NCI-H446 (cell line): ENCODE measurements at places on chromosomes 12 and 14.

DNA sequence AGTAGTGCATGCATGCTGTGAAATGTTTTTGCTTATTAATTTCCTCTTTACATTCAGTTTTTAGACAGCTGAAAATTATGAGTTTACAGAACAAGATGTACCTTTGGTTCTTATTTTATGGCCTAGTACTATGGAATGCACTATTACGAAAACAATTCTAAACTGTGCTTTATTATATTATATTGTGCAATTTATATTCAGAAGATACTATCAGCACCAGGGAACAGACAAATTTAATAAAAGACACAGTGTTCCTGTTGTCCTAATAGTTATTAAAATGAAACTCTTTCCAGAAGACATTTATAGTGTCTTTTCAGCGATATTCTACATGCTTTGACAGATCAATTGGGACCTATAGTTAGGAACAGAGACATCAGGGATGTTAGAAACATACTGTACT is 427.3 kb downstream of the BTG1 start:
- no peak for DNase-seq

DNA sequence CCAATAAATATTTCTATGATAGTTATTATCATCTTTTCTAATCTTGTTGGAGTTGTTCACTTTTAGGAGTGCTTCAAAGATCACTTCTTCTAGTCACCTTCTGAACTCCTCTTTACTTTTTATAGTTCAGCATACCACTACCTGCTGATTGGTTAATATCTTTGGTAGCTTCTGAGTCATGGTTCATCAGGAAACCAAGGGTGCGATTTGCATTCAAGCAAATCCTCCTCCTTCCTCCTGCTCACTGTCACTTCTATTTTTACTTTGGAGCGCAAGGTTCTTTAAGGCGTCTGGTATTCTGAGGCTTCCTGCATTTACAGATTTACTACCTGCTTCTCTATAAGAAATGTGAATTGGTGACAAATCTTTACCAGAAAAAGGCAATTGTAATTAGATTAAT is 24.0 kb downstream of the SYT1 start:
- no peak for DNase-seq

- DNase-seq, result peak; percentile 74
Measured at GRCh38 chr12:98058838-98059237, 456.6 kb upstream of the TMPO start.

DNA sequence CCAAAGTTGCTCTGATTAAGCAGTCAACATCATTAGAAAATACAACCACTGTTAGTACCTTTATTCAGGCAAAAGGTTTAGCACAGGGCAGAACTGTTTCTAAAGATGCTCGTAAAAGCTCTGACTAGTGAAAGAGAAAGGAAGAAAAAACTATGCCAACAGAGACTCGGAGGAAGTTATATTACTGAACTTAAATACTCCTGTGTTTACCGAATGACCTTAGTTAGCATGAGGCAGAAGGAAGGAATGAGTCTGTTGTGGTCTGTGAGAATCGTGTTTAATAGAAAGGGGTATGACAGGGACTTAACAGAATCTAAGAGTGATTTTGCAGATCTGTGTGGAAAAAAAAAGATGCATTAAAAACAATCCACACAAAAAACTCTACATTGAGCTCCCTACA is 84.1 kb upstream of the OVCH1 start:
- DNase-seq, result no peak

DNA sequence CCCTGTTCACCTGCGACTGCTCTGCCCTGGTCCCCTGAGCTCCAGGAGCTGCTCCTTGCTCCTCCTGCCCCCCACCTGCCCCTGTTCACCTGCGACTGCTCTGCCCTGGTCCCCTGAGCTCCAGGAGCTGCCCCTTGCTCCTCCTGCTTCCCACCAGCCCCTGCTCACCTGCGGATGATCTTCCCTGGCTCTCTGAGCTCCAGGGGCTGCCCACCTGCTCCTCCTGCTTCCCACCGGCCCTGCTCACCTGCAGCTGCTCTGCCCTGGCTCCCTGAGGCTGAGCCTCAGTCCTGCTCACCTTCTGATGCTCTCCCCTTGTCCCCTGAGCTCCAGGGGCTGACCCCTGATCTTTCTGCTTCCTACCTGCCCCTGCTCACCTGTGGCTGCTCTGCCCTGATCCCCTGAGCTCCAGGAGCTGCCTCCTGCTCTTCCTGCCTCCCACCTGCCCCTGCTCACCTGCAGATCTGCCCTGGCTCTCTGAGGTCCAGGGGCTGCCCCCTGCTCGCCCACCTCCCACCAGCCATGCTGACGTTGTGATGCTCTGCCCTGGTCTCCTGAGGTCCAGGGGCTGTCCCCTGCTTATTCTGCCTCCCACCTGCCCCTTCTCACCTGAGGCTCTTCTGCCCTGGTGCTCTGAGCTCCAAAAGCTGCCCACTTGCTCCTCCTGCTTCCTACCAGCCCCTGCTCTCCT is 219.2 kb downstream of the TMEM121 start:
- DNase-seq, result no peak

DNA sequence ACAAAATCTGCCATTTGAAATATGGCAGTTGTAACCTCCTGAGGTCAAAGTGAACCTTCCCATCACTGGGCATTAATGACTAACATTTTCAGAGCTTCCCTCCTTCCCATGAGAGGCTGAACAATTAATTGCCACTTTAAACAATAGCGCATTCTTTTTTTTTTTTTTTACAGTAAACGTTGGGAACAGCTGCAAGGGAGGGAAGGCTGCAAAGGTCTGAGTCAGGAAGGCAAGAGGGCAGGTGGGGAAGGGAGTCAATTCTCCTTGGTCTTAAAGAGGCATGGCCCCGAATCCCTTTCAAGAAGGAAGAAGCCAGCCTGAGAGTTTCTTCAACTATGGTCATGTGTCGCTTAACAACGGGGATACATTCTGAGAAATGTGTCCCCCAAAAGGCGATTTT is 41.0 kb upstream of the PLEKHG3 start:
- DNase-seq, result no peak

GRCh38 chr14:100711493-100711892 is 15.2 kb upstream of the DLK1 start:
- no peak for DNase-seq

GRCh38 chr14:76936483-76936882 is 92.0 kb downstream of the IRF2BPL start:
- no peak for DNase-seq
